ENCODE measurements at places on chromosomes 1 and 21.

DNA sequence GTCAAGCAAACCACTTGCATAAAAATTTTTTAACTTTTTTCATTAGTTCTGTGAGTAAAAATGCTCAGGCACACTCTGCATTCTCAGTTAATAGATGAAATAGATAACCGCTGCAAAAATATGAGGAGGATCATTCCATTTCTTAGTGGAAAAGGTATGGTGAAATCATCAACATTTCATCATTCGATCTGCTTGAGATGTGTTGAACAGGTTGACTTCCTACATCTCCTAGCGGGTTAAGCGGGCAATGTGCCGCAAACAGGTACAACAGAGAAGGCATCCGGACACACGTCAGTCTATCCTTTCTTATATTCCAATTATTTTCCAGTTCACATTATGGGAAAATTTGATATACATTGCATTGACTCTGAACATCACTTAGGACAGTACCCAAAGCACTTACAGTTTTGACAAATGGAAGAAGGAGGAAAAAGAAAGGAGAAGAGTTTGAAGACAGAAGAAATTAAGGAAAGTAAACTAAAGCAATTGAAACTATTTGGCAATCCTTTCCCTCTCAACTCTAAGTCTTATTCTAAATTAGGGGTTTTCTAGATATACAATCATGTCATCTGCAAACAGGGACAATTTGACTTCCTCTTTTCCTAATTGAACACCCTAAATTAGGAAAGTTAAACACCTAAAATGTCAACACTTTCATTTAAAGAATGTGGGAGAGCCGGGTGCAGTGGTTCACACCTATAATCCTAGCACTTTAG is 33.5 kb downstream of the NIBAN1 start:
- DNase-seq: no peak

- DNase-seq: no peak
Observed at GRCh38 chr1:150807249-150808023, 624 bp downstream of the CTSK start.

- no peak for DNase-seq
Observed at GRCh38 chr21:41641510-41641815, 125.4 kb downstream of the RIPK4 start.

GRCh38 chr1:167077128-167077867 is 12.9 kb downstream of the GPA33 start:
- no peak for DNase-seq

DNA sequence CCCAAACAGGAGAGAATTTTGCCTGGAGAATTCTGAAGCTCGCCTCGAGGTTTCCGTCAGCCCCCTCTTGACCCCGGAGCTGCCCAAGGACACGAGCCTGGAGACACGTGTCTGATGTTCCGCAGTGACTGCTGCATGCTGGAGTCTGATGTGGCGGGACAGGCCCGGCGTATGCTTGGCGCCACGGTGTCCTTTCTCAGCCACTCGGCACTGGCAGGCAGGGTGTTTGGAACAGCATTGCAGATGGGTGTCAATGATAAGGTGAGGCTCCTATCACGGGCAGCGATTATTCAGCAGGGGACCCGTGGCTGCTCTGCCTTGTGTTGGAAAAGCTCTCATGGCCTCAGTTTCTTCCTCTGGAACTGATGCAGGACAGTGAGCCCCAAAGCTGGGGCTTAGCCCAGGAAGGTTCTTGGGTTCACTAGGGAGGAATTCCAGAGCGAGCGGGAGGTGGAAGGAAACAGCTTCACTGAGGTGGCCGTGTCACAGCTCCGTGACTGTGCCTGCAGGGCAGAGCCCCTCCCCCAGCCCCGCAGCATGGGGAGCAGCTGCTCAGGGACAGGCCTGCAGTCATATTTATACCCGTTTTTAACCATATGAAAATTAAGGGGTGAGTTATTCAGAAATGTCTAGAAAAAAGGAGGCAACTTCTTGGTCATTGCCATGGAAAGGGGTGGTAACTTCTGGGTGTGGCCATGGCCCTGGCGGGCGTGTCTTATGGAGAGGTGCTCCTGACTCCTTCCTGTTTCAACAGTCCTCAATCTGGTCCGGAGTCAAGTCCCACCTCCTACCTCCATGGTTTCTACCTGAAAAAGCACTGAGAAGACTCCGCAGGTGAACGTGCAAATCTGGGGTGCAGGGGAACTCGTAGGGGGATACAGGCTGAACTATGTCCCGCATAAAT is 123.4 kb downstream of the SIK1 start:
- no peak for DNase-seq

DNA sequence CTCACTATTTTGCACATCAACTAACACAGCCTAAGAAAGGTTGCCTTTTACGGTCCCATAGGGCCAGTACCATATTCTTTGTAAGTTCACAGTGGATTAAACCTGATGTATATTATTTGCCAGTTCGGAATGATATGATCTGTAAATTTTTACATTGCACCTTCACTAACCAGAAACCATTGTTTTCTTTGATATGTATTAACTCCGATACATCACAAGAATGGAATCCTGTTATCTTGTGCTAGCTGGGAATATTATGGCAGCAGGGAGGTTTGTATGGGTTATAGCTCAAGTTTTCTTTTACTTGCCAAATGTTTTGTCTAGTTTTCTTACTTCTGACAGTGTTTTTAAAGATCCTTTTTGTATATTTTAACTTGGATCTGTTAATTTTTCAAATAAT is 51.4 kb upstream of the S1PR1 start:
- DNase-seq: no peak

GRCh38 chr1:156945881-156946661 is 25.6 kb downstream of the LRRC71 start:
- no peak for DNase-seq
